Fibroblast of gingiva (primary cell): ENCODE measurements at places on chromosomes 6 and 20.

DNA sequence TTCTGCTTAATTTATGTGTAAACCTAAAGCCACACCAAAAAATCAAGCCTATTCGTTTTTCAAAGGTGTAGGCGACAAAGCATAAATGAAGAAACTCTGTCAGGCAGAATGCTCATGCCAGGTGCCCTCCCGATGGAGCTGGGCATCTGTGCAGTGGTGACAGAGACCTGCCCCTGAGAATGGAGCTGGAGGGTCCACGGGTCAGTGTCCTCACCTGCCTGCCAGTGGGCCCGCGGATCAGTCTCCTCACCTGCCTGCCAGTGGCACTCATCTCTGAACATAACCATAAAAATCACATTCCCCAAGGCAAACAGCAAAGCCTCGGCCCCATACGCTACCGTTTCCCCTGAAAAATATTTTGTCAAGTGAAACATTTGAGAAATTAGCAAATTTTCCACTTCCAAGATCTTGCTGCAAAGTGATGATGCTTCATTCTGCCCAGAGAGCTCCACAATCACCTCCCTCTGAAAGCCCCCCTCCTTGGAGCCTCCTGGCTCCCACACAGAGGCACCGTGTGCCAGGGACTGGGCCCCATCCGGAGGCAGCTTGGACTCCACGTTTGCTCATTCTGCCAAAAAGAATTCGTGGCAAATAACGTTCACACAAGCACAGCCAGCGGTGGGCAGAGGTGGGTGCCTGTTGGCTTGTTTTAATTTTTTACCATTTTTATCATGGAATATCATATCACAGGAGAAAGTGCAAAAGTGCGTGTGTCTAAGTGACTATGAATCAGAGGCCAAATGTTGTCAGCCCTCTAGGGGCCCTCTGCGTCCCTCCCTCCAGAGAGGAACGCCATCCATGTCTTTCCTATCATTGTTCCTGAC lies 88.8 kb downstream of the YTHDF1 start:
- DNase-seq: no peak

DNA sequence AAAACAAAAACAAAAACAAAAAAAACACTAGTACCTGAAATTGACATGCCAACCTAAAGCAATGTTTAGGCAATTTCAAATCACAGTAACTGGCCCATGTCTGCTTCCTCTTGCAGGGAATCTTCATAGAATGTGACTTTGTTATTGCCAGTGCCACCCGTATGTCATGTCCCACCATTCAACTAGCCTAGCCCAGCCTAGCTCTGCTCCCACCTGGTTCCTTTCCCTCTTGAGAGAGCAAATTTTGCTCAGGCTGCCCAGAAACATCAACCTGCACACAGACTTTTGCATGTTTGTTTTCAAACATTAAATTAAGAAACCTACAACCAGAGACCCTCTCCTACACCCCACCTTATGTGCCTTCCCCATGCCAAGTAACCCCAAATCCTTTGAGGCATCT lies 124.8 kb upstream of the SLC2A12 start:
- DNase-seq: no peak

GRCh38 chr20:46948081-46948480 lies 53.4 kb downstream of the EYA2 start:
- peak; percentile 49 for DNase-seq

DNA sequence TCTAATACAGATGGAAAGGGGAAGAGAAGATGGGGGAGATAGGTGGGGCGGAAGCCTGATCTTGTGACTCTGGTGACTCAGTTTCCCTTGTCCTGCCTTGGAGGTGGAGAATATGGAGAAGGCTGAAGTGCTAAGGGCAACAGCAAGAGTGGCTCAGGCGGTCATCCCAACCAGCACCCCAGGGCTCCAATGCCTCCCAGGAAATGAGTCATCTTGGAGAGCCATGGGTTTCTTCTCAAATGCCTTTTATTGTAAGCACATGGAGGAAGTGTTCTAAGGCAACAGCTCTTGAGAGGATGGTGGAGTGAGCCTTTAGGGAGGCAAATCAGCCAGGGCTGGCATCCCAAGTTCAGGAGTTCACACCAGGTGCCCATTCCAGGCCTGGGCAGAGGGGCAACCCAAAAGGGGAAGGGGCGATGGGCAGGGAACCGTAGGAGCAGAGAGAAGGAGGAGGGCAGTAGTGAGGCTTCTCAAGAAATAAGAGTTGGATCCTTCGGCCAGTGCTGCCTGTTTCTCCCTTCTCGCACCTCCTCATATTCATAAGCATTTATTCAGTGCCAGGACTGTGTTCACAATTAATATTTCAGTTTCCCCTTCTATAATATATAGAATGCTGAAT lies 13.2 kb upstream of the AHCY start:
- peak; percentile 57 for DNase-seq

- no peak for DNase-seq
Observed at GRCh38 chr6:80331522-80331921, 225.1 kb downstream of the BCKDHB start.

DNA sequence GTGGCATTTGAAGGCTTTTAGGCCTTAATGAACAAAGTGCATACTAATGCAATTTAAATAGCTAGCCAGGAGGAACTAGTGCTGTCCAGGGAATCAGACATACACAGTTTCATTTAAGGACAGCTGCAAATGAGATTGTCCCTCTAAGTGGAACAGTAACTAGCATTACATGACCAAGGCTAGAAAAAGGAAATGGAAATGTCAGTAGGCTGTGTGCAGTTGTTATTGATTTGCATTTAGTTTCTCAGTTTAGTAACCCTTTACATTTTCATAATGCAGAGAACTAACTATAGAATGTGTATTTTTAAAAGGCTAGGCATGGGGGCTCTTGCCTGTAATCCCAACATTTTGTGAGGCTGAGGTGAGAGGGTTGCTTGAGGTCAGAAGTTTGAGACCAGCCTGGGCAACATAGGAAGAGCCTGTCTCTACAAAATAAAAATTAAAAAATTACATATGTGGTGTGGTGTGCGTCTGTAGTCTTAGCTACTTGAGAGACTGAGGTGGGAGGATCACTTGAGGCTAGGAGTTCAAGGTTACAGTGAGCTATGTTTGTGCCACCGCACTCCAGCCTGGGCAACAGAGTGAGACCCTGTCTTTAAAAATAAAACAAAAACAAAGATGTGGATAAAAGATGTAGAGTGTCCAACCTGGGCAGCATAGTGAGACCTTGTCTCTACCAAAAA lies 468.0 kb downstream of the UTRN start:
- DNase-seq: no peak

GRCh38 chr20:22523499-22524392 lies 60.6 kb downstream of the FOXA2 start:
- no peak for DNase-seq

- DNase-seq: no peak
Observed at GRCh38 chr20:9490161-9490560, 24.2 kb upstream of the LAMP5 start.

GRCh38 chr6:35445691-35446090 lies 6.4 kb upstream of the FANCE start:
- no peak for DNase-seq

DNA sequence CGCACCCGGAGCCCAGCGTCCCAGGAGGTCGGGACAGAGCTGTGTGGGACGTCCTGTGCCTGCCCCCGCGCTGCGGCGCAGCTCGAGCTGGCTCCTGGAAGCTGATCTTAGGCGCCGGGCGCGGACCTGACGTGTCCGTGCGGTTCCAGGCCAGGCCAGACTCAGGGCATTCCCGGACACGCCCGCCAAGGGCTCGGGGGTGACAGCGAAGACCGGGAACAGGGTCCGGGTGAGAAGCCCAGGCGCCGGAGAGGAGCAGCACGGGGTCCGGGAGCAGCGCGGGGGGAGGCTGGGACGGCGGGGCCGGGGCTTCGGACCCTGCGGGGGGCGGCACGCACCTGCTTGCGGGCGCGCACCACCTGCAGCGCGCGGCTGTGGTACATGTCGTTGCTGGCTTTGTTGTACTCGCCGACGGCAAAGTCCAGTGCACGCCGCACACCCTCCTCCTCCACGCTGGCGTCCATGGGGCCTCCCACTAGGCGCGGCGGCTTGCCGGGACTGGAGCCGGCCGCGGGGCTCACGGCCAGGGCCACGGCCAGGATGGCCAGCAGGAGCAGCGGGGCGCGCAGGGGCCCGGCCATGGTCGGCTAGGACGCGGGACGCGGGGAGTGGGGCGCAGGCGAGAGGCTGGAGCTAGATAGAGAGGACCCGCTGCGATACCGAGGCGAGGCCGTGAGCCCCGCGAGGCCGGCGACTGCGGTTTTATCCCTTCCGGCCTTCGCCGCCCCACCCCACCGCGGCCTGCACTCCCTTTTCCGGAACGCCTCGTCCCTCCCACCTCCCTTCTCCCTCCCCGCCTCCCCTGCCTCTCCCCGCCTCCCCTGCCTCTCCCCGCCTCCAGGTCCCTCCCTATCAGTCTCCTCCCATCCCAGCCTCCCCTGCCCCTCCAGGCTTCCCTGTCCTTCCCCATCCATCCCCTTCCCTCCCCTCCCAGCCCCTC lies at the start of gene CST3:
Gene CST3 (minus strand): TSS at position 674 of the 940 bp plus-strand sequence. CDS start 93 bp downstream, at position 581.
- DNase-seq: peak; percentile 88

DNA sequence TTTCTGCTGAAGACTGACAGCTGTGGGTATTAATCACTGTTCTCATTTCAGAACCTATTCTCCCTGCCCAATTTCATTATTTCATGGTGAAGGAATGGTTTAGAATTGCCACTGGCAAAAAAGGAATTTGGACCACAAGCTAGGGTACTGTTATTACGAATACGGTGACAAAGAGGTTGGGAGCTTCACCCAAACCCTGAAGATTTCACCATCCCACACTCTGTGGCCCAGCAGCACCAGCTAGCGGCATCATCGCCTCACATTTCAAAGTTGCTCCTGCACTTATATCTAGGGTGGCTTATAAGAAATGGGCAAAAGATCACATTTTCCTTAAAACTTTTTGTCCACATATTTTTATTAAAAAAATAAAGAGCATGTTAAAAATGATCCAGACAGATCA lies 236.1 kb downstream of the SYNDIG1 start:
- DNase-seq: peak; percentile 55

GRCh38 chr6:43766500-43766853 lies 3.5 kb upstream of the VEGFA start:
- no peak for DNase-seq

- no peak for DNase-seq
Observed at GRCh38 chr6:129865013-129865412, 3.9 kb upstream of the TMEM244 start.

DNA sequence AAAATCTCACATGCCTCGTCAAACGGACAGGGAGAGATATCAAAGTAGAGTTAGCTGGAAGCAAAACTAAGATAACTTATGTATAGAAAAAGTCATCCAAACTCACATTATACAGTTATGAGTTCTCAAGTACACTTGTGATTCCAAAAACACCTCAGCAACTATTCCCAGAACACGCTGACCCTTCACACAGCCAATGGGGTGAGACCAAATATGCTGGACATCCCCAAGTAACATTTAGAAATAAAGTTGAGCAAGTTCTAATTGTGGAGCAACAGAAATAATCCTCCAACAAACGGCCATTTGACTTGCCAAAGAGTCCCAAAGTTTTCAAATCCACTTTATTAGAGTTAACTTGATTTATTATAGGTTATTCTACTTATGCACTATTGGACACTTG lies 52.4 kb downstream of the LY86 start:
- no peak for DNase-seq

- peak; percentile 81 for DNase-seq
Observed at GRCh38 chr6:53048431-53049195, 16.6 kb upstream of the FBXO9 start.

- DNase-seq: peak; percentile 34
Observed at GRCh38 chr20:59518881-59519706, 85.2 kb upstream of the PHACTR3 start.

GRCh38 chr6:159844737-159845645 lies 44.9 kb downstream of the PNLDC1 start:
- no peak for DNase-seq

DNA sequence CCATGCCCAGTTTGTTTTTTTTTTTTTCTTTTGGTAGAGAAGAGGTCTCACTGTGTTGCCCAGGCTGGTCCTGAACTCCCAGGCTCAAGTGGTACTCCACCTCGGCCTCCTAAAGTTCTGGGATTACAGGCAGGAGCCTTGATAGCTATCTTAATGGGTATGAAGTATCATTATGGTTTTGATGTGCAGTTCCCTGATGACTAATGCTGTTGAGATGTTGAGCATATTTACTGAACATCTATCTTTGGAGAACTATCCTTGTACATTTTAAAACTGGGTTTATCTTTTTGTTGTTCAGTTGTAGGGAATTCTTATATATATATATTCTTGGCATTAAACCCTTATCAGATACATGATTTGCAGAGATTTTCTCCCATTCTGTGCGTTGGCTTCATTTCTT lies 21.4 kb upstream of the MYL9 start:
- DNase-seq: no peak

DNA sequence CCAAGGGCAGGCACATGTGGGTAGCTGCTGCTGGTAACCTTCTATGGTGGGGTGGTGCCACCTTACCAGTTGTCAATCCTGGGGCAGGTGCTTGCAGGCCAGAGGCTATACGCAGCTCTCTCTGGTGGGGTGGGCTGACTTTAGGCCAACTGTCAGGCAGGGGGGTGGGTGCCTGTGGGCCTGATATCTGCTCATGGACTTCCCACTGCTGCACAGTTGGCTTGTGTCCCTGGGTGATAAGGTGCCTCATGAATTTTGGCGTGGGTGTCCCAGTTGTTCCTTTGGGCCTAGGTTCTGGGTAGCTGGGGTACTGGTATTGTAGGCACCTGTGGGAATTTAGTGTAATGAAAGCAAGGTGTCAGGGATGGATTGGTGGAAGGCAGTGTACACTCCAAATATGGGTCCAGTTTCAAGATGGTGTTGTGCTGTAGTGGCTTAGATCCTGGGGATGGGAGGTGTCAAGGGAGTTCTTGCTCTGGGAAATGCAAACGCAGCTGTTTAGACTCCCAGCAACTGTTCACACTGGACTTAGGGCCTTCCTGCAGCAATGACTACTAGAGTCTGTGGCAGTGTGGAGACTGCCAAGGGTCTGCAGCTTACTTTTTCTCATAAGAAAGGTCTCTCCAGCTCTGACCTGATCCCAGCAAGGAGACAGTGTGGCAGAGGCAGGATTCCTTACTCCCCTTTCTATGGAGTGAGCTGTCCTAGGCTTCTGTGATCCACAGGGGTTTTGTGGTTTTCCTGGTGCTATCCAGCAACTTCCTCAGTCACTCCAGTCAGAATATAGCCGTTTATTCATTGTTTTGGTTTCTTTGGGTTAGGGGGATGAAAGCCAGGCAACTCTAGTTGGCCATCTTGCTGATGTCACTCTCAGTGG lies 128.2 kb downstream of the CRYBG1 start:
- no peak for DNase-seq

DNA sequence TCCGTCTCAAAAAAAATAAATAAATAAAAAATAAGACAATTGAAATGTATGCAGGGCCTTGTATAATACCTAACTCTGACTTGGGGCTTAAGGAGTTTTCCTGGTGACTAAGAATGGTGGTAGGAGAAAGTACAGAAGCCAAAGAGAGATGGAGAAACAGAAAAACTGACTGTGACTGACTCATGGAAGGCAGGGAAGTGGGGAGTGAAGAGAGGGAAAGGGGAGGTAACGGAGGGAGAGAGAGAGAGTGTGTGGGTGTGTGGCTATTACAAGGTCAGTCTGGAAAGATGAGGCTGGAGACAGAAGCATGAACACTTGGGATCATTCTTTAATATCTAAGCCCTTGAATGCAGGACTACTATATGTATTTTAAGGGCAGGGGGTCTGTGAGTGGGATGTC lies 38.5 kb downstream of the SNRNP48 start:
- DNase-seq: no peak
